ENCODE measurements at places on chromosomes 13 and 19.

- DNase-seq, result no peak
These were observed 116.1 kb downstream of the USP12 start for GRCh38 chr13:27055526-27055925.

GRCh38 chr19:5358173-5358800 is 17.7 kb upstream of the PTPRS start:
- no peak for DNase-seq

DNA sequence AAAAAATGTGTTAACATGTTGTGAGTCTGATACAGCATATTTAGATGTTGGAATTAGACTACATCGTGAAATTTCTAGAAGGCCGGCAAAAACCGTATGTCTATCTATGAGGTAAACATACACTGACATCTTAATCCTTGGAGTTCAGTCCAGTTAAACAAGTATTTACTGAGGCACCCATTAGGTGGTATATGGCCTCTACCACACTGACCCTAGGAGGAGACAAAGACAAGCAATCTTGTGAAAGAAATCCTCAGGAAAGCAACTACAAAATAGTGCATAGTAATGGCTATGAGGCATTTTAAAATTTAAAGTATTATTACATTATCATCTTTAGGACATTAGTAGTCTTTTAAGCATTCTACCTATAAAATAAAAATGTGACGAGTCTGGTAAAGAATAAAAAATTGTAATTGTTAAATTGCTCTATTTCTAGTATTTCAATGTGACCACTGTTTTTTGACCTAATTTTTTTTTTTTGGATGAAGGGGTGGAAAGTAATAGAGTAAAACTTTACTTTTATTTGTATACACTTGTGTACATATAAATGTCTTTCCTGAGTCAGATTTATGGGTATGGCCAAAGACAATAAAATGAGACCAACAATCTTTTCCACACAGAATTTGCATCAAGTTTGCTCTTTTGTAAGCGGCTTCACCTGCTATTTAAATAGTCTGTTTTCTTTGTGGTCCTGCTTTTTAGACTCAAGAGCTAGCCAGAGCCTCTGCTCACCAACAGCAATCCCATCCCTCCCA is 50.5 kb downstream of the KATNAL1 start:
- no peak for DNase-seq

GRCh38 chr19:8321986-8322637 is 816 bp downstream of the RPS28 start:
- no peak for DNase-seq

GRCh38 chr13:100203696-100204367 is 114.9 kb downstream of the PCCA start:
- DNase-seq, result no peak

DNA sequence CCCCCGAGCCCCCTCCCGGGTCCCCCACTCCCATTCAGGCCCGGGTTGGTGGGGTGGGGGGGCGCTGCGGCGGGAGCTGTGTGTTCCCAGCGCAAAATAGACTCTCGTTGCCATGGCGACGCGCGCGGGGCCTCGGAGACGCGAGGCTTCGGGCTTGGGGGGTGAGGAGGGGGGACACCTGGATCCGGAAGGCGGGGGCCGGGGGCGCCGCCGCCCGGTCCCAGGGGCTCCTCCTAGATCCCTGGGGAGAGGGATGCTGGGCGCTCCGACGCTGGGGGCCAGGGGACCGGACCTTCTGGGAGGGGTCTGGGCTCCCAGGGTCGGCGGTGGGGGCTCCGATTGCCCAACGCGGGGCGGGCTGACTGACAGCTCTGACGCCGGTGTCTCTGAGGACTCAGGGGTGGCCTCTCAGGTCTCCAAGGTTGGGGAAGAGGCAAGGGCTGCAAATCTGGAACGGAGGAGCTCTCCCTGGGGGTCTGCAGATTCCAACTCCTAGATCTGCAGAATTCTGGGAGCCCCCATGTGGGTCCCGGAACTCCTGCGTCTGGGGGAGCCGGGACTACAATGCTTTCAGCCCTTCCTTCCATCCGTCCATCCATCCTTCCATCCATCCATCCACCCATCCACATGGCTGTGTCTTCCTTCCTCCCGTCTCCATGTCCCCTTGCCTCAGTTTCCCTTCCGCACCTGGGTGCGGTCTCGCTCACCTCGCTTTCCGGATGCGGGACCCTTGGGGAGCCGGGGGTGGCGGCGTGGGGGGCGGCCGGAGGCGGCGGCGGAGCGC is 9.1 kb upstream of the SHISA7 start:
- no peak for DNase-seq

DNA sequence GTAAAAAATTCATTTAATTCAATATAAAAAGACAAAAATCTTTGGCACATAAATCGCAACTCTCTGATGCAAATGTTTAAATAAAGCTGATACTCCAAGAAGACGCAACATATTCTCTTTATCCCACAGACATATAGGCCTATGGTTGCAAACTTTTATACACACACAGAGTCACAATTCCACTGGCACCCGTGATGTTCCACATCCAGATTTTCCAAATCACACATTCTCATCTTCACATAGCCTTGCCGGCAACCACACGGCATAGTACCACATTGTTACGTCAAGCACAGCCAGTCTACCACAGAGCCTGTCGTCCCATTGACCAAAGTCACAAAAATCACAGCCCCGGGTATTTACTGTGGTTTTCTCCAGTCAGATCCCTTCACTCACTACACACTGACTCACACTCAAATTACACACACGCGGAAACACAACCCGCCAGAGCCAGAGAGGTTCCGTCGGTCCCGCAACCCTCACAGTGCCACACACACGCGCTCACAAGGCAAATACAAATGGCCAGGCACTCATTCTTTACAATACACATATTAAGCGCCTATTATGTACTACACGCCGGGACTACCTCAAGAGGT is 546 bp upstream of the ZNF546 start:
- DNase-seq, result no peak

DNA sequence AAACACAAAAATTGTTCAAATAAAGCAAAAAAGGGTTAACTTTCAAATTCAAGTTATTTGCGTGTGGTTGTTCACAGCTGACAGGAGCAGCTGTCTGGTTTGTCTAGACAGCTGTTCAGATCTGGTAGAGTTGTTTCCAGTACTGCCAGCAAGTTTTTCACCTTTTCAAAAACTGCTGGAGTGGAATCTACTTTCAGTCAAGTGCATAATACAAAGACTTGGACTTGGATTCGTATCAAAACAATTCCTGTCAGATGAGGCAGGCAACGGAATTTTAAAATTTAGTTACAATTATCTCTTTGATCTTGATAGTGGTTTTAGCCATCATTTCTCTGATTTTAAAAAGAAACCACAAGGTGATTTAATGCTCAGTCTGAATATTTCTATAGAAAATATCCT is 51.7 kb upstream of the EEF1AKMT1 start:
- DNase-seq, result no peak

GRCh38 chr19:28486926-28487325 is 726.0 kb downstream of the UQCRFS1 start:
- no peak for DNase-seq

- no peak for DNase-seq
These were observed 6.5 kb downstream of the ARHGEF18 start for GRCh38 chr19:7355151-7355820.

DNA sequence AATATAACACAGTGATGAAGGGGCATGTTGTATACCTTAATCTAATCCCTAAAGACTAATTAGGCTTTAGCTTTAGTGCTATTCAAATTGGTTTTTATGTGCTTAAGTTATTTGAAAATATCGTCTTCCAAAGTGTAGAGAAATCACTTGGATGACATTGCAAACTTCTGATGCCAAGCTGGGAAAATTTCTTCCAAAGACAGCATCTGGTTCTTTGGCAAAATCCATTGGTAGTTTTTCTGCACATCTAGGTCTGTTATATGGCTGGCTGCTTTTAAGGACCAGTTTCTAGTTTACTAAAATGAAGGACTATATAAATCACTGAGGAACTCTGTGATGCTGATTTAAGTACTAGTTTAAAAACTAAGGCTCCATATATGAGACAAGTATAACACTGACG is 2362.3 kb downstream of the PCDH9 start:
- DNase-seq, result no peak

DNA sequence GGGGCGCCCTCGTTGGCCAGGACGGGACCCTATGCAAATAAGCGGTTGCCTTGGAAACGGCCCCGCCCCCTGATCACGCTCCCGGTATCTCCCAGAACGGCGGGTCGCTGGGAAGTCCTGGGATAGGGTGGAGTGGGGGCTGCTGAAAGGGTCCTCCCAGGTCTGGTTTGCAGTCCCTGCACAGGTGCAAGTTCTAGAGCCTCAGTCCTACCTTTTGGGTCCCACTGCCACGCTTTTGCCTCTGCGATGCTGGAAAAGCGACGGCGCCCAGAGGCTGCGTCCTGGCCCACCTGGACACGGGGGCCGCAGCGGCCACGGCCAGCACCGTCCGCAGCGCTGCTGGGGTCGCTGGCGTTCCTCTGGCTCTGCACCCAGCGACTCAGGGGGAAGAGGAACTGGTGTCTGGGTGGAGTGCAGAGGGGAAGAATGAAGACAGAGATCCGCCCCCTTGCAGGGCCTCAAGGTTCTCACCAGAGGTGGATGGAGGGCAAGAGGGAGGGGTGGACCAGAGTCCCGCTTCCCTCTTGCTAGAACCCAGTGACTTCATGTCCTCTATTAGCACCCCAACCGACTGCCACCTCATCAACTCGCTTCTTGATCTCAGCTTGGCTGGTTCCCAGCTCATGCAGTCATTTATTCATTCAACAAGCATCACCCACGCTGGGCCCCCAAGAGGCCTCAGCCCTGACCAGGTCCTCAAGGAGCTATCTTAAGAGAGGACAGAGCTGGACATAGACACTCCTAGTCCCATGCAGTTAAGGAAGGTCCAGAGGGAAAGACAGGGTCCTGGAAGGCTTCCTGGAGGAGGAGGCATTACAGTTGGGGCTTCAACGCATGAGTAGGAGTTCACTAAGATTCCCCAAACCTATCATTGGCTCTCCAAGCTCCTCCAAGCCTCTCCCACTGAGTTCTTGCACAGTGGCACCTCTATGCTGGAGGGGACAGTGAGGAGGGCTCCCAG is at the start of gene LRRC25:
LRRC25 (minus strand) TSS at position 381 of the 961 bp plus-strand sequence. CDS start 659 bp downstream, outside the sequence.
- DNase-seq, result no peak

DNA sequence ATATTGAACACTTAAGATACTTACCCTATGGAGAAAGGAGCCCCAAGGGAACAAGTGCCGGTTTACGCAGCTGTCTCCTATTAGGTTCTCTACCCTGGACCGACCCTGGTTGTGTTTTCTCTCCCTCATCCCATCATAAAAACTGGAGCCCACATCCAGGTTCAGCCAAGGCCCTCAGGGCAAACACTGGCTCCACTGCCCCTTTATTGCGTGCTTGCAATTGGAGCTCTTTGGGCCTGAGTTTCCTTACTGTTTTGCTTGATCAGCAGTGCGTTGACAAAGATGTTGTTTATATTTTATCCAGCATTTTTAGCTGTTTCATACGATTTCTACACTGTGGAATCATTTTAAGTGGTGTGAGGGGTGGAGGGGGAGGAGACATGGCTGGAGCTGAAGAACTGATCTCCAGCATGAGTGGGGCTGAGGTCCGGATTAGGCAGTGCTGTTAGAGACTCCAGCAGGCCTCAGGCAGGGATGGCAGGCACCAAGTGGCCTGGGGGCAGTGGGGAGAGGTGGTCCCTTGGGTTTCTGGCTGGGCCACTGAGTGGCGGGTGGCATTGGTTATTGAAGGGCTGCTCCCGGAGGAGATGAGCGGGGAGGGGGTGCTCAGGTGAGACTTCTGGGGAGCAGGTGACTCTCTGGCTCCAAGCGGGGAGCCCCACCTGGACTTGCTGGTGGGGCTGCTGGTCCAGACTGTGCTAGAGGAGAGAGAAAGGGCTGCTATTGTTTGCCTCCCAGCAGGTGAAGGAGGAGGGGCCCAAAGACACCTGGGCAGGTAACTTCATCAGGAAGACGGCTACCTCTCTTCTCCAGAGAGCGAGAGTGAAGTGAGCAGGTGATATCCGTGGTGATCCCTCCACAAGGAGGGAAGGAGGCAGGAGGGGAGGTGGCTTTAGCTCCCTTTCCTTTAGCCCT is 62.4 kb upstream of the RNF113B start:
- no peak for DNase-seq

GRCh38 chr19:55080968-55081769 is 5.5 kb downstream of the EPS8L1 start:
- DNase-seq, result peak; percentile 79

DNA sequence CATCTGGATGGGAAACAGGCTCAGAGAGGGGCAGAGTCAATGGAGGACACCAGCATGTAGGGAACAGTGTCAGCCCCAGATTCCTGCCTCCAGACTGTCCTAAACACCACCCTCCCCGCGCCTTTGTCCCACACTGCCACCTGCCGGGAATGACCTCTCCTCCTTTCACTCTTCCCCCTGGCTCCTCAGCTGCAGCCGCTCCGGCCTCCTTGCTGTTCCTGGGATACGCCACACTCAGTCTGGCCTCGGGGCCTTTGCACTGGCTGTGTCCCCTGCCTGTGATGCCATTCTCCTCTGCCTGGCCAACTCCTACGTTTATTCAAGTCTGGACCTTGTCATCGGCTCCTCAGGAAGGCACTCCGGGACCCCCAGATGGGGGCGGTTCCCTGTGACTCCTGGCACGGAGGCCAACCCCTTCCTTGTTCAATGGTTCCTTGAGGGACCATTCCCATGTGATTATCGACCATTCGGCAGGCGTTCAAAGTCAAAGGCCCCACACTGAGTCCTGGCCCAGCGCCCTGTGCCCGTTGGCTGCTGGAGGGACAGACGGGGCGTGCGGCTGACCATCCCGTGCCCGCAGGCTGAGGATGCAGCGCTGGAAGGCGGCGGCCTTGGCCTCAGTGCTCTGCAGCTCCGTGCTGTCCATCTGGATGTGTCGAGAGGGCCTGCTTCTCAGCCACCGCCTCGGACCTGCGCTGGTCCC is 15.8 kb downstream of the FUT6 start:
- DNase-seq, result no peak

DNA sequence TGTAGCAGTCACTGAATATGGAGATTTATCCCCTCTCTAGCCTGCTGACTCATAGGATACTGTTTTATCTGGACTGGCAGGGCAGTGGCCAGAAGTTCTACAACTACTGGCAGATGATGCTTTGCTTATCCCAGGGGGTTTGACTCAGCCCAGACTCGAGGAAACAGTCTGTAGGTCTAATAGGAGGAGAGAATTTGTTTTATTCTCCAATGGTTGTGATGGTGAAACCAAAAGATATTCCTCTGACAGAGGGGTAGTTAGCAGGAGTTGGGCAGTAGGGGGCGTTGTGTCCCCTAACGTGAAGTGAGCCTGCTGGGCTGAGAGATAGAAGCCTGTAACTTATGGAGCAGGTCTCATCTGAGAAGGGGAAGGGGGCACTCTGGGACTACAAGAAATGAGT is 74.9 kb downstream of the WTIP start:
- no peak for DNase-seq
